ENCODE measurements at places on chromosomes 1 and 21.
A peak's percentile ranks its signal among the peaks of the same experiment; 100 is the strongest.

DNA sequence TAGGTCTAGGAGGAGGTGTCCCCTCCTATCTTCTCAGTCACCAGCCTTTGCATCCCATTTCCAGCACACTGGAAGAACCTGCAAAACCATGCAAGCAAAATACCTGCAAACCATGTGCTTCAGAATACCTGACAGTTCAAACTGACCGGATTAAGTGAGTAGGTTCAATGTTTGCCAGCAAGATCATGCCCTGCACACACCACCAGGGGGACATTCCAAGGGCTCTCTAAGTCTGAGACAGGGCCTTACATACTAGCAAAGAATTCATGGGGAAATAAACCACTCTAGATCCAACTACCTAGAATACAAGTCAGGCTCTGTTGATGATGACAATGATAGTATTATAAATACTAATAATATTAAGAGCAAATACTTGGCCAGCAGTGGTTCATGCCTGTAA is 27.6 kb downstream of the INPP5B start:
- DNase-seq: peak; percentile 19

DNA sequence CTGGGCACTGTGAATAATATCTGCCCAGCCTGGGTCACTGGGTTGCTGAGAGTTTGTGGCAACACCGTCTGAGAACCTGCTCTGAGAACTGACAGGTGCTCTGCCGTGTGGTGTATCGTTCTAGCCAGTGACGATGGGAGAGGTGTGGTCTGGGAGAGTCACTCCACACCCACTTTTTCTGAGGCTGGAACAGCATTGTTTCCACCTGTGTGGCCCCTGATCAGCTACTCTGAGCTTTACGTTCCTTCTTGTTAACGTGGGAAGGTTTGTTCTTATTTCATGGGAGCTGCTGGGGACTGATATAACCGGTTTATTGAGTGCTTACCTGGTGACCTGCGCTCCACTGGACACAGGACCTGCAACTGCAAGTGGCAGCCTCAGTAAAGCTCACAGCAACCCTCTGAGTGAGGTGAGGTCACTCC is 34.8 kb upstream of the TENT5C start:
- no peak for DNase-seq

- DNase-seq: no peak
Measured at GRCh38 chr21:37419228-37419906, 52.8 kb downstream of the DYRK1A start.

GRCh38 chr1:91751275-91751674 is 134.7 kb downstream of the TGFBR3 start:
- peak; percentile 45 for DNase-seq

- peak; percentile 19 for DNase-seq
Measured at GRCh38 chr1:182795563-182796228, 6.1 kb downstream of the NPL start.

- DNase-seq: no peak
Measured at GRCh38 chr1:176864211-176864610, 300.3 kb downstream of the ASTN1 start.

DNA sequence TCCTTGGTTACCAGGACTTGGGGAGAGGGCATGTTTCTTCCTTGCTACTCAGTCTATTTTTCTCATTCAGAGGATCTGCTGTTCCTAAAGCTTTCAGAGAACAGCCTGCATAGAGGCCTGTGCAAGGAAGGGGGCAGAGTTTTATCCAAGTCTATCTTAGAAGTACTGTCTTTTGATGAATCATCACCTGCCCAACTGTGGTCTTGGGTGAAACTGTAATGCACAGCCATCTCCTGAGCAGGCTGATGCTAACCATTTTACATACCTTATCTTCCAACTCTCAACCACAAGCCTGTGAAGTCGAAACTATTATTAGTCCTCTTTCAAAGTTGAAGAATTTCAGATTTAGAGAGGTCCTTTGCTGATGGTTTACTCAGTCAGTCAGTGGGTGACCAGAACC is 368.0 kb downstream of the HHAT start:
- peak; percentile 27 for DNase-seq

DNA sequence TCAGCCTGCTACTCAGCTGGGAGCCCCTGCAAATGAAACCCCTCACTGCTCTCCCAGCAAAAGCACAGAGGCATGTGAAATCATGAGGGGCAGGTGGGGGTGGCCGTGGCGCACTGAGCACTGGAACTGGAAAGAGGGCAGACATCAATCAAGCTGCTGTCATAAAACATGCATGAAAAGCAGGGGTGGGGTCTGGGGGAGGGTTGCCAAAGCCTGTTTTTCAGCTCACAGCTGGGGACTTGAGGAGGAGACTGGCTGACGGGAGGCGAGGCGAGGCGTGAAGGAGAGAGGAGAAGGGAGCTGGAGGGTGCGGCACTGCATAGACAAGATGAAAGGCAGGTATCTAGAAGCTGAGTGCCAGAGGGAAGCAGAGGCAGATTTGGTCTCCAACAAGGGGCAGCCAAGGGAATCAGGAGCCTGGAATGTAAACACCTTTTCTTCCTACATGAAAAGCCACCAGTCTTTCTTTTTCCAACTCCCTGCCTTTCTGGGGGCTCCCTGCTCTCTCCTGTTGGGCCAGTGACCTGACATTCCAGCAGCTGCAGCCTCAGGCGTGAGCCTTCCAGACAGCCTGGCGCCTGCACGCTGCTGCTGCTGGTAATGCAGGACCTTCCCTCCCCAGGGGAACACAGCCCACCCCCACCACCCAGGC is 87.0 kb downstream of the NMNAT2 start:
- DNase-seq: no peak

DNA sequence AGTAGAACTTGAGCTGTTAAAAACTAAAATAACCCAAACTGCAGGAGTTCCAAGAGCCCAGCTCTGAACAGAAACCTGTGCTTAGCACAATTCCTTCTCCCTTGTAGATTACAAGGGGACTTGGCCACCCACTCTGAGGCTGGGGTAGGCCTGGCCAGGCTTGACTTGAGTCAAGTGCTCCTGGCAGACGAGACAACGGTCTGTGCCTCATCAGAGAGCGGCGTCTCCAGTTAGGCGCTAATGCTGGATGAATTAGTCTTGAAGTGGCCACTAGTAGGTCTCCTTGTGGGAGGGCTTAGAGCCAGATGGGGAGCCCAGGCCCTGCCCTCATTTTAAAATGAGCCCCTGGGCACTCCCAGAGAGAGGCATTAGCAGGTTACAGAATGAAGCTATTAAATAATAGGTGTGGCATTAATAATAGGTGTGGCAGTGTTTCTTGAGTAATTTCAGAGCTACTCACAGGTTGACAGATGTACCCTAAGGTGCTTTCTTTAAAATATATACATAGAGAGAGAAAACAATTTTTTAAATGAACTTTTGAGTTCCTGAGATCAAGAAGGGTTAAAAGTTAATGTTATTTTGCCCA is 1.1 kb downstream of the EEIG2 start:
- DNase-seq: peak; percentile 71

DNA sequence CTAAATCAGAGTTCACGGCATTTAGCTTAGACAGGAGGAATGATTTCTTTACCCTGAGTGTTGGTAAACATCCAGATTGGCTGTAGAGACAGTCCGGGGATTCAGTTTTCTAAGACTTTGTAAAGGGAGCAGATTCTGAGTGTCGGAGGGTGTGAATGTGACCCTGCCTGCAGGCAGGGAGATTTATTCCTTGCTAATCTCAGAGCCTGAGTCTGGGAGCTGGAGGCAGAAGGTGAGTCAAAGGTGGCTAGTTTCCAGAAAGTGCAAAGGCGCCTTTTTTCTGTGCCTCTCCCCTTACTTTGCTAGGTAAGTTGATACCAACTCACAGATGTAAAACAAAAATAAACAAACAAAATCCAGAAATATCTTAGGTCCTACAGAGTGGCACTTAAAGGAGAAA is 11.7 kb downstream of the ATP1B1 start:
- DNase-seq: no peak

- DNase-seq: no peak
Measured at GRCh38 chr1:243493156-243494129, 237.6 kb downstream of the SDCCAG8 start.

- peak; percentile 49 for DNase-seq
Measured at GRCh38 chr1:196608390-196609369, at the start of gene KCNT2. Gene KCNT2, minus strand, starts transcription at chr1:196608440. Its CDS starts 131 bp downstream, at chr1:196608309.

GRCh38 chr1:1819762-1820161 is 41.5 kb upstream of the NADK start:
- DNase-seq: no peak

- peak; percentile 64 for DNase-seq
Measured at GRCh38 chr1:146032631-146033219, 11.2 kb upstream of the HJV start.

GRCh38 chr21:44450402-44450801 is 4.9 kb upstream of the LRRC3 start:
- no peak for DNase-seq

- DNase-seq: no peak
Measured at GRCh38 chr1:236000781-236001180, 64.1 kb downstream of the NID1 start.

- DNase-seq: peak; percentile 50
Measured at GRCh38 chr1:8142955-8143629, 117.0 kb upstream of the ERRFI1 start.

DNA sequence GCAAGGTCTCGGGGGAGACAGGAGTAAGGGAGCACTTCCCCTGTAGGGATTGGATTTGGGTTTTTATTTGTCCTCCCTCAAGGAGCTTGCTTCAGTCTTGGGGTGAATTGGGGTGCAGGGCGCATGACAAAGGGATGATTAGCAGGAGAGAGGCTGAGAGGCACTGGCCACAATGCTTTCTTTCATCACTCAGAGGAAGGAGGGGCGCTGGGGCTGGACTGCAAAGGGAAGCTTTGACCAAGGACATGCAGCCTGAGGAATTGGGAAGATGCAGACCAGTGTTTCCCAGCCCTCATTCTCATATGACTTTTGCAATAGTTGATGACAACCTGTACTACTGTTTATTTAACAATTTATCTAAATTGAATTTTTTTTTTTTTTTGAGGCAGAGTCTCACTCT is 34.1 kb upstream of the PDPN start:
- DNase-seq: no peak

DNA sequence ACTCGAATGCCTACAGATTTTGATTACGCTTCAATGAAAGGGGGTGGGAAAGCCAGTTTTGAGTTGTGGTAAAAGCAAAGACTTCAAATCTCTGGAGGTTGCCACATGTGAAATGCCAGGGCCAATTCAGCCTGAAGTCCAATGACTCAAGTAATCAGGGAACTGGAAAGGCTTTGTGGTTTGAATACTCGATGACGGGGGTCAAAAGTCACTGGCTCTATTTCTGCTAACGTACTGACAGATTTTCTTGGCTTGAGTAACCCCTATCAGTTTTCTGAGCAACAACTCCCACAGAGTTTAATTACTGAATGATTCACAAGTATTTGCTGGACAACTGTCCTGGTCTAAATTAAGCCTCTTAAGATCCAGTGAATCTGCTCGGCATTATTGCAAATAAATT is 152.2 kb downstream of the SIPA1L2 start:
- DNase-seq: peak; percentile 99

- DNase-seq: peak; percentile 93
Measured at GRCh38 chr1:12477936-12478611, 139.9 kb downstream of the DHRS3 start.

- DNase-seq: no peak
Measured at GRCh38 chr1:62382658-62382955, 54.2 kb upstream of the USP1 start.

- DNase-seq: no peak
Measured at GRCh38 chr1:204705888-204706837, 20.6 kb upstream of the LRRN2 start.

GRCh38 chr1:160192234-160192633 is 1.9 kb downstream of the CASQ1 start:
- DNase-seq: no peak

DNA sequence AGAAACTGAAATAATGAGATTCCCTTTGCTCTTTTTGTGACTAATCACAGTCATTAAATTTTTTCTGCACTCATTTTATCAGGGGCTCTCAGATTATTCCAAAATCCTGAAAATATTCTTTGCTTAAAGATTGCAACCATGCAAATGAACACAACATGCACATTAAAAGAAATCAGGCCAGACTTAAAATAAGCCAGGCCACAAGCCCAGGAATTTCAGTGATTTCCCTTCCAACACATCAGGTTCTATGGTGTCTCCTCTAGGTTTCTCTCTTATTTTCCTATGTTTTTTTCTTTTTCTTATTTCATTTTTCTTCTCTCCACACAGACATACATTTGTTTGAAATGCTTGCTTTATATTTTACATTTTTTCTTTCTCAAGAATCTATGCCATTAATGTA is 65.3 kb downstream of the NIBAN1 start:
- DNase-seq: no peak

DNA sequence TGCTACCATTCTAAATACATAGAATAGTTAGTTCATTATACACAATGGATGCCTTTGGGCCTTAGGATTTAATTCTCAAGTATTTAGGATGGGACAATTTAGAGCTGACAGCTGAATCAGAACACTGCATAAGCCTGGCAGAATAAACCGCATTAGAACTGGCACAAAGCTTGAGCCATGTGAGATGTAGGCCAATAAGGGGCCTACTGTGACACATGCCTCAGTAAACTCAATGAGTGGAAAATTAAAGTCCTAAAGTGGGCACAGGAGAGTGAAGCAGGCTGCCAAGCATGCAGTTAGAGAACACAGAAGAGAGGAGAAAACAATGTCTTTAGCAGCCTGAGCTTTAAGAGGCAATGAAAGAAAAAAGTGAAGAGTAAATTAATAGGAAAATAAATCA is 24.3 kb downstream of the SCYL3 start:
- DNase-seq: no peak

- peak; percentile 77 for DNase-seq
Measured at GRCh38 chr1:9078015-9078751, 8.7 kb upstream of the SLC2A5 start.

DNA sequence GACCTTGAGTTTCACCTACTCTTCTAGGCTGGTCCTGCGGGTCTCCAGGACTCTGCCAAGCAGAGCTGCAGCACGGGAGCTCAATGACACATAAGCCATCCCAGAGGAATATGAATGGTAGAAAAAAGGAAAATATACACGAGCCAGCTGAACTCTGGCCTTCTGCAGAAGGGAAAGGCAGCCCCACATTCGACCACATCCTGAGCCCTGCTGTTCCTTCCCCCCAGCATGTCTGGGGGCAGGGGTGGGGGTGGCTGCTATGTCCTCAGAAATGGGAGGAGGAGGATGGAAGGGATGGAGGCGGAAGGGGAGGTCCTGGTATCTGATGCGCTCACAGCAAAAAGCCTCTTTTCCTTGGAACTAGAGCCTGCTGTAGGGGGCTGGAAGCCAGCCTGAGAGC is 12.1 kb upstream of the KDF1 start:
- peak; percentile 53 for DNase-seq

DNA sequence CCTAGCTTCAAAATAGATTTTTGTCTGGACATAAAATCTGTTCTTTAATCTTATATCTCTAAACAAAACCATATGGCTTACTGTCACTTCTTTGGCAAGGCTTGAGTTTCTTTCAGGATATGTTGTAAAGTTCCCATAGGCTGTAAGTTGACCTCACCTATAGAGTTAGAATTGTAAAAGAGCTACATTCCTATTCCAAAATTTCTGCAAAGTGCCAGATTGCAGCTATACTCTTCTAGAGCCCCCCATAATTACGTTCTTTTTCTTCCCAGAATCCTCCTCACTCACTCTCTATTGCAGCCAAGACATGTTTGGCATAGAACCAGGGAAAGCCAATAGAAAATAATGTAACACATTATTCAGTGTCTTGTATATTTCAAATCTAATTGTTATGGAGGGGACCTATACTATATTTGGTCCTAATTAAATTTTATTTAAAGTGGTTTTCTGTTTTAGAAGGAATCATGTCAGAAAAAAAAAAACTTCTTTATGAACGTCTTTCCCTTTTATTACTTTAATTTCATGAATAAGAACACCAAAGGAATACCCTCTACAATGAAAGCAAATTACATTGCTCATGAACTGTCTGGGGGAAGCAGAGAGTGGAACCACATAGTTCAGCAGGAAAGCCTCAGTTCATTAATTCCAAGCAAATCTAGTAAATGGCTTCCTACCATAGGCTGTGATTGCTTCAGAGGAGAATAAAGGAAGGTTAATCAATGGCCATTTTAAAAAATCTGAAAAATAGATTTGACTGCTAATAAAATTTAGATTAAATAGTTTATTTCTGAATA is 22.3 kb downstream of the CTTNBP2NL start:
- DNase-seq: no peak
